Activated CD4-positive, alpha-beta T cell treated with anti-CD3 and anti-CD28 coated beads, Interleukin-2, amount 50 U/mL, for 4 hours (primary cell): ENCODE measurements at places on chromosomes 2 and 18.

- no peak for DNase-seq
Measured at GRCh38 chr2:78839259-78839658, 186.2 kb upstream of the REG3G start.

- no peak for DNase-seq
Measured at GRCh38 chr2:132503701-132504100, 87.1 kb downstream of the GPR39 start.

DNA sequence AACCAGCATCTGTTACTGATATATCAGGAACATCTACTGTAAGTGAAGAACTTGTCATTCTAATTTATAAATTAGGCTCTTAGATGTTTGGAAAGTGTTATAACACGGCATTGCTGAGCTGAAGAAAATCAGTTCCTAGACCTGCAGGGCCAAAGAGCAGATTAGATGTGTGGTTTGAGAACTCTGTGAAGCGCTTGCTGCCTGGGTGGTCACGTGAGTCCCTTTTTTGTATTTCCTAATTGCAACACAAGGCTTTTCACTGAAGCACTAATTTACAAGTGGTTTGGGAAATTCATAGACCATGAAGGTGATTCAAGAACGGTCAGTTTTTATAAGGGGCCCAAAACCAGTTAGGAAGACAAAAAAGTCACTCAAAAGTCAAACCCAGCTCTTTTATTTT lies 106.9 kb upstream of the SP3 start:
- no peak for DNase-seq

DNA sequence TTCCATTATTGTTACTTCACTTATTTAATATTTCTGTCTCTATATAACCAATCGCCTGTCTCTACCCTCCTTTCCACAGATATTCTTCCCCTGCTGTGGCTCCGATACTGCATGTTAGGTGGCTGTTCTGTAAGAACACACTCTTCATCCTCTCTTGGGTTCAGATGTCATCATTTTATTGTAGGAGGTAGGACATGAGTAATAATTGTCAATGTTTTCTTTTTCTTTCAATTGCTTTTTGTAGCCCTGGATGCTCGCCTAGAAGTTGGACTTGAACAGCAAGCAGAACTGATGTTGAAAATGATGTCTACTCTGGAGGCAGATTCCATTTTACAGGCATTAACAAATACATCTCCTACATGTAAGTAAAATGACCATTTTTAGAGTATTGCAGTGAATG lies 128.6 kb downstream of the BIRC6 start:
- no peak for DNase-seq

GRCh38 chr2:26952374-26952773 lies 18.1 kb upstream of the MAPRE3 start:
- DNase-seq = no peak

GRCh38 chr2:42876326-42876751 lies 84.0 kb upstream of the HAAO start:
- no peak for DNase-seq

DNA sequence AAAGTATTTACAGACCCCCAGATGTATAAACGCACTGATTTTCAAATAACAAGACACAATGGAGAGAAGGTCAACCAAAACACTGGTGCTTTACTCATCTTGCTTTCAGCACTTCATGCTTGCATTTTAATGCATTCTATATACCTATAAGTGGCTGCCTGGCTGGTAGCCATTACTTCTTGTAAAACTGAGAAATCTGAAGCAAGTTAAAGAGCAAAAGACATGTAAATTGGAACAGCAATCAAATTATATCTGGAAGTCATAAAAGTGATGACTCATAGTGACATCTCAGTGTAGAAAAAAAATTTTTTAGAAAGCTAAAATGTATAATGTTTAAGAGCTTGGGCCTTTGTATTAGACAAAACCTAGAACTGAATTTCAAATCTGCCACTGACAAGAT lies 106.2 kb downstream of the CCDC141 start:
- DNase-seq = no peak

- DNase-seq = no peak
Measured at GRCh38 chr2:14944562-14945346, 312.2 kb downstream of the LRATD1 start.

DNA sequence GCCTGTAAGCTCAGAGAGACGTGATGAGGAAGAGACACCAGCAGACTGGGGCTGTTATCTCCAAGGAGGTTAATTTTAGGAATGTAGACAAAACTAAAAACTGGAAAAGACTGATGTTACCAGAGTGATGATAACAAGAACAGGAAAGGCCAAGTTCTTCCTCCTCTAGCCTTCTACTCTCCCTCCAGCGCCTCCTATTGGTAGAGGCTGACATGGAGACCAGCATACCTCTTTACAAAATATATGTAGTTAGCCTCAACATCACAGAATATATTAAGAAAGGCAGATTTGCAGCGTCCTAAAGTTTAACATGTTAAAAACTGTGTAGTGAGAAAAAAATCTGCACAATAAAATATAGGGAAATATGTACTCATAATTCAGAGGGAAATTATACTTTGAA lies 66.0 kb downstream of the TCF4 start:
- DNase-seq = no peak

GRCh38 chr2:150047620-150048222 lies 439.7 kb downstream of the RND3 start:
- DNase-seq = no peak

DNA sequence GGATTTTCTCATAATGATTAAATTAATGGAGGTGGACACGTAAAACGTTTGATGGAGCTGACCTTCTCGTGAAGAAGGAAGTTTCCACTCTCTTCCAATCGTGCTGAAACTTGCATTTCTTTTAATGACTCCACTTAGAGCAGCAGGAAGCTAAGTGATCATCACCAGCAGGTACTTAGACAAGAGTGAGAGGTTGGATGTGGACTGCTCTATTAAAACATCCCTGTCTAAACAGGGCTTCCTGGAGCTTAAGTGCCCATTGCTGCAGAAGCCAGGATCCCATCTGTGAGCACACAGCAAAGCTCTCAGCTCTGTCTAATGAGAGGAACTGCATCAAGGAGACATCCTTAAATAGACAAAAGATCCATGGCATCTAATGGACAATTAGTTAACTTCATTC lies 1539.5 kb upstream of the CELF4 start:
- no peak for DNase-seq

DNA sequence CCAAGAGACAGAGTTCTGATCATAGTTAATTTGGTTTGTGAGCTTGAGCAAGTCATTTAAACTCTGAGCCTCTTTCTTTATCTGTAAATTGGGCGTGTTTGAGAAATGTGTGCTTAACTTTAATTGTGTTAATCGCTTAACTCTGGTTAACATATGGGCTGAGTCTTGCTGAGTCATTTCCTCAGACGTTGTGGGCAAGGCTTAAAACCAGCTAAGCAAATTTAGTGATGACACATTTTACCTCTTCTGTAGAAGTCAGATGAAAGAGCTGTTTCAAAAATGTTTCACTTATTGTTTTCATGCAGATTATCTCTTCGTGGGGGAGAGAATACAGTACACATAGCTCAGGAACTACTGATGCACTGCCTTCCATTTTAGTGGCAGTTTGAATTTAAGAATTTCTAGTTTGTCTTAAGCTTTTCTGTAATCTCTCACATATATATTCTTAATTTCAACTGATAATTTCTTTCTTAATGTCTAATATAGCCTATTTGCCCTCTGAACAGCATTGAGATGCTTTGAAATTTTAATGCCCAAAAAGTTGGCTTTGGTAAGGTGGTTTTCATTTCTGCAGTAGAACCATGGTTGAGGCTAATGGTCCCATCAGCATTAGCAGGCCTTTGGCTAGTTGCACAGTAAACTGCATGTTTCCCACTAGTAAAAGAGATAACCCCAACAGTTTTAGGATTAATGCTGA lies 34.9 kb downstream of the RAB10 start:
- peak; percentile 30 for DNase-seq

GRCh38 chr2:120678251-120678650 lies 57.4 kb upstream of the GLI2 start:
- DNase-seq = no peak

DNA sequence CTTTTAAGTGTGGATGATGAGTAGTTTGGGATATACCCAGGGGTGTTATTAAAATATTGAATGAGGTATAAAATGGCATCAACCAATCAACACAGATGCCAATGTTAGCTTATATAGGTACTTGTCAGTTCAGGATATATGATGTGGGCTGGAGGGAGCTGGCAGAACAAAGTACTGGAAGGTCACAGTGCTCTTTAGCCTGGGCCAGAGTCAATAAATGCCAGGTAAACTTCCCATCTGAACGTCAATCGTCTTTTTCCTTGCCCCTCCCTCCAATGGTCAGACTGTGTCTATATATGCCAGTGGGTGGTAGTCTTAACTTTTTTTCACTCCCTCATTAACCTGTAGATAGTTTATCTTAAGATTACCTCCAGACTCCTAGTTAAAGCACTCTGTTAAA lies 140.8 kb upstream of the RBMS1 start:
- no peak for DNase-seq

DNA sequence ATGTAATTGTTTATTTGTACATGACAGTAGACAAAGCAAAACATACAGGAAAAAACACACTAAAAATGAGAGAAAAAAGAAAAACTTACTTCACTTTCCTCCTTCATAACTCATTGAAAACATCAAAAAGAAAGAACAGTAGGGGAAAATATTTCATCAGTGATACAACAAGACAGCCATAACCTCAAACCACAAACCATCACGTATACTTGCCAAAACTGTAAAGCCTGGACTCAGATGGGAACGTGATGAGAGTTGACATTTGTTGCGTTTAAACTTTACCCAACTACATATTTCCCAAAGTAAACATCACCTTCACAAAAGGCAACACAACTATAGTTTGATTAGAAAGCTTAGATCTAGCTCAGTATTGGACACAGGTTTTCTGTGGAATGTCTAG lies 278.2 kb upstream of the COL3A1 start:
- DNase-seq = no peak

DNA sequence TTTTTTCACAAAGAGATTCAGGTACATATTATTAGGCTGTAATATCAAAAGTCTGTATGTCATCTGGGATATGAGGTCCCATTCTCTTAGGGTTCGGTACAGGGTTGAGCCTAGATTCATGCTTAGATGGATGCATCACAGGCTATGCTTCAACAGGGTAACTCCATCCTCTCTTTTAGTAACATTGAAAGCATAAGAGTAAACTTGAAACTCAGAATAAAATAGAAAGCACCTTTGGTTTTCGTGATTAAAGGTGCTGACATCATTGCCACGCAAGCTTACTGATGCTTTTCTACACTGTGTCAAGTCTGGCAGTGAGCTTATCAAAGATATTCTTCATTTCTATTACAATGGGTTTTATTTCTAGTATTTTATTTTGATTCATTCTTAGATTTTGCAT lies 419.1 kb upstream of the DSEL start:
- DNase-seq = no peak

GRCh38 chr2:105118960-105119359 lies 81.1 kb downstream of the MRPS9 start:
- no peak for DNase-seq

GRCh38 chr2:220104871-220105351 lies 477.5 kb downstream of the SLC4A3 start:
- no peak for DNase-seq

DNA sequence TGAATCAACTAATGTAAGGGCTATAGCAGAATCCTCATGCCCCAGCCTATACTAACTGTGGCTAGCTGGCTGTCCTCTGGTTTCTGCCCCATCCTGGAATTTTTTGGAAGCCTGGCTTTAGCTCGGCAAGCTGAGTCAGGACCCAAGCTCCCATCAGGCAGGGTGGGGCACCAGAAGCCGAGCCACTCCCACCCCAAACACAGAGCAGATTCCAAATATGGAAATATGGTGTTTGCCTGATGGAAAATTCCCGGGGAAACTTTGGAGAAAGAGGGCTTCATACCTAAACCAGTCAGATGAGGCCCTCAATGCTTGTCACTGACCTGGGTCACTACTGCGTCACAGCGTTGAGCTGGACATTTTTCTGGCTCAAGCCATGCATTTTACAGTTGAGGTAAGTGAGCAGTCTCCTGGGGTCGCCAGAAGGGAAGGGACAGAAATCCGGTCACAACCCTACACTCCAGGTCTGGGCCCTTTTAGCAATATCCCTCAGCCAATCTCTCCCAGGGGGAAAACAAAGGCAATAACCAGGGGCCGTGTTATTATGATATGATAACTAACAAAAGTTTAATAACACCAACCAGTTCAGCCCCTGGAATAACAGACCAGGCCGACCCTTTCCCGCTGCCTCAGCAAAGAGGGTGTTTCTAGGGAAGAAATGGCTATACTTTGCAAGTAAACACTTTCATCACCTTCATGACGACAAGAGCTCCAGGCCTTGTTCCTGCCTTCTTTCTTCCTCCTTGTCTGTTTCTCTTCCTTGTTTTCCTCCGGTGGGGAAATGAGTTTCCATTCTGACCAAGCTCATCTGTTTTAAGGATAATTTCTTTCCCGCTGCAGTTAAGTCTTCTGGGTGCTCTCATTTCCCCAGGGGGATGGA lies 37.7 kb downstream of the PSD4 start:
- DNase-seq = no peak

- no peak for DNase-seq
Measured at GRCh38 chr2:179440642-179441251, 176.1 kb upstream of the SESTD1 start.

DNA sequence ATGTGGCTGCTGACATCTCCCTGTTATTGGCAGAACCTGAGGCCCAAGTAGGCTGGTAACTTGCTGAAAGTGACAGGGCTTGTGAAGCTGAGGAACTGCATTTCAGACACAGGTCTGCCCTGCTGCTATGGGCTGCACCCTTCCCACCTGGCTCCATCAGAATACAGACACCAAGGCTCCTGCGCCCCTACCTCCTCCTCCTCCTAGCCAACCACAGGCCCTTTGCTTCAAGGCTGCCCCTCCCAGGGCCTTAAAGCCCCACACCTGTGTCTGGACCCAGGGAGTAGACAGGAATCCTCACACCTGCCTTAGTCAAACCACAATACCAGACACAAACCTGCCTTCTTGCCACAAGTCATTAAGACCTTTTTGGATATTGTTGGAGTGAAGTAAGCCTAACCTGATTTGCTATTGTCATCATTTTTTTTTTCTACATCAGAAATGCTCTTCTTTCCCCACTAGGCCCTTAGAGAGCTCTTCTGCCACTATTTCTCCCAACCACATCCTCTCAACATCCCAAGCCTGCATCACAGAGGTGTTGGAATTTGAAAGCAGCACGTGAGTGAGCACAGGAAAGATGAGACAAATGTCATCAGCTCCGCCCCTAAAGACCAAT lies 489.7 kb downstream of the EIPR1 start:
- no peak for DNase-seq

- DNase-seq = no peak
Measured at GRCh38 chr2:118548880-118549488, 298.5 kb downstream of the EN1 start.

DNA sequence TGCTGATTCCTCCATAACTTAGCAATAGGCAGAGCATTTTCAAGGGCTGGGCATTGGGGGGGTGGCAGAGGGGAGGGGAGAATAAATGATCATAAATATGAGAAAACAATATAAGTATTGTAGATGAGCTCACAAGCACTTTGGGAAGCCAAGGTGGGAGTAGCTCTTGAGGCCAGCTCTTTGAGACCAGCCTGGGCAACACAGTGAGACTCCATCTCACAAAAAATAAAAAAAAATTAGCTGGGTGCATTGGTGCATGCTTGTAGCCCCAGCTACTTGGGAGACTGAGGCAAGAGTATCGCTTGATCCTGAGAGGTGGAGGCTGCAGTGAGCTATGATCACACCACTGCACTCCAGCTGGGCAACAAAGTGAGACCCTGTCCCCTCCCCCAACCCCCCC lies 75.9 kb downstream of the MYCN start:
- DNase-seq = no peak
